OCI-LY7 (cell line): ENCODE measurements at places on chromosomes 1 and 21.

- DNase-seq: no peak
Measured at GRCh38 chr1:215777370-215777925, 210.3 kb downstream of the KCTD3 start.

DNA sequence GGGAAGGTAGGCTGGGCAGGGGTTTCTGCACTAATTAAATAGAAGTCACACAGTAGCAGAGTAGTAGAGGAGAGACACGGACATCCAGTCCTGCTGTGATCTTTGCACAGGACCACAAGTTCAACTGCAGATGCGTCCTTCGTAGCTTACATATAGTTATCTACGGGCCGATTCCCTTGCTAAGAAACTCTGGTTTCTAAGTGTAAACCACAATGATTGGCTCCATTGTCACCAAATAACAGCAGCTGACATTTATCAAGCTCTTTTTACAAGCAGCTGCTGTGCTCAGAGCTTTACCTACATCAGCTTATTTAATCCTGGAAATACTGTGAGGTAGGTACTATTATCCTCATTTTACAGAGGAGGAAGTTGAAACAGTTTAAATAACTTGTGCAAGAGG is 3.1 kb downstream of the SLC45A3 start:
- no peak for DNase-seq

DNA sequence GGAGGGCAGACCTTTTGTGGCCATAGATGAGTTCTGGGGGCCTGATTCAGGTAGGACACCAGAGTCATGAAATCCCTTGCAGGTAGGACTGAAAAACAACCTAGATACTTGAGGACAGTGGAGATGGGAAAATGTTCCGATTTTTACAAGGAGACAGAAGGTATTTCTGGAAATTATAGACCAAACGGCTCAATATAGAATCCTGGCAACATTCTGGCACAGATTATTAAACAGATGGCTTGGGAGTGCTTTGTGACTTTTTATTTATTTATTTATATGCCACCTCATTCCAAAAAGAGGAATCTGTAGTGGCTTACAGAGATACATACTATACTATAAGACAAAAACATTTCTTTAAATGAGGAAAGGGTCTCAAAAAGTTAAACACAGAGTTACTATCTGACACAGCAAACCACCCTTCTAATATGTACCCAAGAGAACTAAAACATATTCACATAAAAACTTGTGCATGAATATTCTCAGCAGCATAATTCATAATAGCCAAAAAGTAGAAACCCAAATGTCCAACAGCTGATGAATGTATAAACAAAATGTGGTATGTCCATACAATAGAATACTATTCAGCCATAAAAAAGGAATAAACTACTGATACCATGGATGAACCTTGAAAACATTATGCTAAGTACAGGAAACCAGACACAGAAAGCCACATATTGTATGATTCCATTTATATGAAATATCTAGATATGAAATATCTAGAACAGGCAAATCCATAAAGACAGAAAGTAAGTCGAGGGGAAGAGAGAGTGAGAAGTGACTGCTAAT is 49.8 kb downstream of the CDK18 start:
- DNase-seq: no peak

DNA sequence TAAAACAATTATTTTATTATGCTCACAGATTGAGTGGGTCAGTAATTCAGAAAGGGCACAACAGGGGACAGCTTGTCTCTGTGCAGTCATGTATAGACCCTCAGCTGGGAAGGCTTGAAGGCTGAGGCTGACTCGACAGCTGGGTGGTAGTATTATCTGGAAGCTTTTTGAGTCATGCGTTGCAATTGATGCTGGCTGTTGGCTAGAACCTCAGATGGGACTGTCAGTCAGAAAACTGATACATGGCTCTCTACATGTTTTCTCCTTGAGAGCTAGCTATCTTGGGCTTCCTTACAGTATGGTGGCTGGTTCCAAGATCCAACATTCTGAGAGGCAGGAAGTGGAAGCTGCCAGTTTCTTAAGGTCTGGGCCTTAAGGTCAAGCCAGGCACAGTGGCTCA is 61.5 kb upstream of the SELENON start:
- no peak for DNase-seq

GRCh38 chr1:90132306-90132705 is 137.4 kb downstream of the ZNF326 start:
- DNase-seq: no peak

DNA sequence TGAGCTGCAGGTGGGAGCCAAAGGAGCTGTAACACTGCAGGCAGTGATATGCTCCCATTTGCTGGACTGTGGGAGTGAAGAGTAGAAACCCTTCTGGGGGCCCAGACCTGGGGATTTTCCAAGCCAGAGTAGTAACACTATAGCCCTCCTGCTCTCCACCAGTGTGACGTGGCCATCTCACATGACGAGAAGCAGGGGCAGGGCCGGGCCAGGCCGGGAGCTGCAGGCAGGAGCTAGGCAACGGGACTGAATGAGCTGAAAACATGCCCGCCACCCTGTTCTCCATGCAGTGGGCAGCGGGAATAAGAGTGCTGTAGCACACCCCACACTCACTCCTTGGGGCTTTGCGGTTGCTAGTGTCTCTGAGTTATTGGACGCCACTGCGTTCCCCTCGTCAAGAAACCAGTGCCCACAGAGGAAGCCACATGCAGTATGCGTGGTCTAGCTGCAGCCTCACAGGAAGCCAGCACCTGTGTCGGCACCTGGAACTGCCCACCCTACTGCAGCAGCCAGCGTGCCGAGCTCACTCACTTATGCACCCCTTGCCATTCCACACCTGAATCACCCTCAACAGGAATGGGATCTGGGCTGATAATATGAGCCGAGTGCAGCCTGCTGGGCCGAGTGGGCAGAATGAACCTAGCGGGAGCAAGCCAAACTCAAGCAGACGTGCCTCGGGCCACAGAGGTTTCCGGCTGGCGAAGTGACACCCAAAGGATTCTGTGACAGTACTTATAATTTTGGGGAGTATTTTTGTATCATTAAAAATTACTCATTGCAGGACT is 1389.6 kb downstream of the KCNT2 start:
- DNase-seq: no peak

- DNase-seq: no peak
Measured at GRCh38 chr1:224472806-224473205, 38.2 kb upstream of the WDR26 start.

GRCh38 chr1:177219554-177220458 is 49.0 kb downstream of the BRINP2 start:
- no peak for DNase-seq

GRCh38 chr1:218459450-218459849 is 114.3 kb downstream of the TGFB2 start:
- DNase-seq: no peak

- DNase-seq: no peak
Measured at GRCh38 chr1:244349581-244350001, 102.1 kb downstream of the ADSS2 start.

DNA sequence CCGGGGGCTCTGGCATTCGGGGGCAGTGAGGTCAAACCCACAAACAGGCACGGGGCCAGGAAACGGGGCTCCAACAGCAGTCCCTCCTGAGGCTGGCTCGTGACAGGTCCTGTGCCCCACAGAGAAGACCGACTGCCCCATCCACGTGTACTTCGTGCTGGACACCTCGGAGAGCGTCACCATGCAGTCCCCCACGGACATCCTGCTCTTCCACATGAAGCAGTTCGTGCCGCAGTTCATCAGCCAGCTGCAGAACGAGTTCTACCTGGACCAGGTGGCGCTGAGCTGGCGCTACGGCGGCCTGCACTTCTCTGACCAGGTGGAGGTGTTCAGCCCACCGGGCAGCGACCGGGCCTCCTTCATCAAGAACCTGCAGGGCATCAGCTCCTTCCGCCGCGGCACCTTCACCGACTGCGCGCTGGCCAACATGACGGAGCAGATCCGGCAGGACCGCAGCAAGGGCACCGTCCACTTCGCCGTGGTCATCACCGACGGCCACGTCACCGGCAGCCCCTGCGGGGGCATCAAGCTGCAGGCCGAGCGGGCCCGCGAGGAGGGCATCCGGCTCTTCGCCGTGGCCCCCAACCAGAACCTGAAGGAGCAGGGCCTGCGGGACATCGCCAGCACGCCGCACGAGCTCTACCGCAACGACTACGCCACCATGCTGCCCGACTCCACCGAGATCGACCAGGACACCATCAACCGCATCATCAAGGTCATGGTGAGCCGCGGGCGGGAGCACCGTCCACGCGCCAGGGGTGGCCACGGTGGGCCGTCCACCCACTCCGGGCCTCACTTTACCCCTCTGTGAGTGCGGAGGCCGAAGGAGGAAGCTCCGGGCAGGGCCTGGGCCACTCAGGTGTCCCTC is 14.2 kb downstream of the COL6A2 start:
- DNase-seq: no peak

- no peak for DNase-seq
Measured at GRCh38 chr1:47915677-47916353, 81.4 kb downstream of the TRABD2B start.

DNA sequence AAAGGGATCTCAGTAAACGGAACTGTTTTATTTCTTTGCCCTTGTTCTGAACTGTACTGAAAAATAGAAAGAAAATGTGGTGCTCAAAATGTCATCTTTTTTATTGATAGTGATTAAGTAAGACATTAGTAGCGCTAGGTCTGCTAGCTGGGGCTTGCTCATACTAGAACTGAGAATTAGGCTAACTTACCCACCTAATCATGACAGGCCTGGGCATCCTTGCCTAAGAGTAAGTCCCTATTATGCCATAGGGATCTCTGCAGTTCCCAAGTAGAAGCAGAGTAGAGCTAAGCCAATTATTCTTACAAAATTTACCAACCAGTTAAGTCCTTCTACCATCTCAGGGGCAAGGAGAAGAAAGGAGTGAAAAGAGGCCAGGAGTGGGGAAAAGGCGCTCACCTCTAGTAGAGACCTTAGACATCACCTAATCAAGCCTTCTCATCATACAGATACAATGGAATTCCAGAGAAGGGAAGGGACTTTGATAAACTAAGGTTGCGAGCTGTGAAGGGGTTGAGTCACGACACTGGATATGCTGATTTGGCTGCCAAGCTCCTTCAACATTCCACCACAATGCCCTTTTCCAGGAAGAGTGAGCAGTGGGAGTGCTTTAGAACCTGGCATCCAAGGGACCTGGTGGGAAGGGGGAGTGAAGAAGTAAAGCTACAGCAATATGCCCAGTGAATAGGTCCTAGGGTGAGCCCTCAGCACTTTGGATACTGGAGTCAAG is 27.7 kb upstream of the RPTN start:
- no peak for DNase-seq

- DNase-seq: no peak
Measured at GRCh38 chr1:68814067-68814466, 317.2 kb upstream of the DEPDC1 start.

DNA sequence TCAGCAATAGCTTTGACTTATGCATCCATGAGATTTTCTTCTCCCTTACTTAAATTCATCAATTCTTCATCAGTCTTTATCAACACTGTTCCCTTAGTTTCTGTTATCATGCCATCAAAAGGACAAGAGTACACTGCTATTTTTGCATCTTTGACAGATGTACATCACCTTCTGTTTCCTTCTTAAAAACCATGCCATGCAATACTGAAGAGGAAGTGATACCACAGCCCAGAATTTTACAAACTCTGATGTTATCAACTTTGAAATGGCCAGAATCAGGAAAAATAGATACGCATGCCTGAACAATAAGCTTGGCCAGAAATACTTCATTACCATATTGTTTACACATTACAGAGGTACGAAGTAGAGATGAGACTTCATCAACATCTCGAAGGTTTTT is 21.1 kb downstream of the FMO5 start:
- DNase-seq: peak; percentile 47

DNA sequence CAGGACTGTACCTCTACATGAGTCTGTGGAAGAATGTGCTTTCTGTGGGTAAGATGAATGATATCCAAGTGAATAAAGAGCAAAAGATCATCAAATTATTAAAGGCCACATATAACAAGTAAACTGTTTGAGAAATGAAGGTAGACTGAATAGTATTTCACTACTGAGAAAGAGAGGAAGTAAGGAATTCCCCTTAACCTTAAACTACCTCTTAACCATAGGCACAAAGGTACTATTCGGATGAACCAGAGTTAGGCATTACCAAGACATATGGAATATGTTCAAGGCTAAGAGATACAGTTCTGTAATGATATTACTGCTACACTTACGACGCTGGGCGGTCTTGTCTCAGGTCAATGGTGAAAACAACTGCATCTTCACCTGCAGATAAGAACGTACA is 25.5 kb downstream of the DCAF8 start:
- DNase-seq: no peak

DNA sequence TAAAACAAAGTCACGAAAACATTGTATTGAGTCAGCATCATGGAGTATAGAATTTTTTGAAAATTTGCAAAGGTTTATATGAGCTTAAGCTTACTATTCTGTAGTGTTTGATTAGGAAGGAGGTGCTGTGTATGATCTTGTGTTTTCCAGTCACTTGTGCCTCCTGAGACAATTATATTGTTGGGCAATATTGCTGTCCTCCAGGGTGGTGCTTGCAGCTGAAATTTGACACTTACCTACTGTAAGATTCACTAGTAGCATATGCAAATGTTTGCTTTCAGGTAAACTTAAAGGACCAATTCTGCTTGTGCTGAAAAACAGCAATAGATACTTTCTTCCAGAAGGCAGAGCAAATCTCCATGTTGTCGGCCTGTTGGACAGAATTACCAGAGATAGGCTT is 268.0 kb downstream of the TGFB2 start:
- DNase-seq: no peak

GRCh38 chr1:98903261-98903660 is 101.4 kb downstream of the PLPPR5 start:
- DNase-seq: no peak

DNA sequence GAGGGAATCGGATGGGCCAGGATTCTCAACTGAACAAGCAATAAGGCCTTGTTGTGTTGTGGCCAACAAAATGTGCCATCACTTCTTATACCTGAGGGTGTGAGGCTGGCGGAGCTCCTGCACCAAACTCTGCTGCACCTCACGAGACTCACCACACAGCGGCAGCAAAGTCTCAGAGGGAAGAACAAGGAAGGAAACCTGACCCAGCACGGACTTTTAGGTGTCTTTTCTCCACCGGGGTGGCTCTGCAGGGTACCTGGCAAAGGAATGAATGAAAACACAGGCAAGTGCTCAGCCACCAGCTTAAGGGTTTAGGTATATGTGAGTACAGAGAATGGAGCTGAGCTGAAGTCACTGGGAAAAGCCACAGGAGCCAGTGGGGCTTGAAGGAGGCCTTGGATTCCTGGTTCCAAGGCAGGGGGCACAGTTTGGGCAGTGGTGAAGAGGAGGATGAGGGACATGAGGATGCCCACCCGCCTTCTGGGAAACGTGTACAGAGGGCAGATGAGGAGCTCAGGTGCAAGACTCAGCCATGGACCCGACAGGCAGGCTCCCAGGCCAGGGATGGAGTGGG is 31.1 kb upstream of the HSD3B1 start:
- peak; percentile 48 for DNase-seq

DNA sequence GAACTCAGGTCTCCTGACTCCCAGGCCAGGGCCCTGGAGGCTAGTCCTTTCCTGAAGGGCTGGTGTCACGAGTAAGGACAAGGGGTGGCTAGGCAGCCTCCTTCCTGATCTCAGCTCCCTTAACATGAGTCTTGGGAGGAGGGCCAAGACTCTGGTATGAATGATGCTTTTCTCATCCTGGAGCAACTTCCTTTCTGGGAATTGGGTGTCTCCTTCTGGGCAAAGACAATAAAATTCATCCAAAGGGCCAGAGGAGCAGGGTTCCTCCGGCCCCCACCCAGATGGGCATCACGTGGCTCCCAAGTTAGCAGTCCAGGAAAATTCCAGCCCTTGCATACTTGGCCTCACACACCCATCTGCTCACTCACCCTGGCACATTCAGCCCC is at the start of gene FAM167B:
TSS of gene FAM167B (plus strand) at position 335 of the 386 bp plus-strand sequence. CDS start 200 bp downstream, outside the sequence.
- no peak for DNase-seq

- DNase-seq: peak; percentile 78
Measured at GRCh38 chr1:30379684-30380624, 343.4 kb downstream of the MATN1 start.

- no peak for DNase-seq
Measured at GRCh38 chr1:66505671-66506392, 28.1 kb upstream of the SGIP1 start.
